Epithelial cell of proximal tubule (primary cell): ENCODE measurements at places on chromosomes 4 and X. TPM values are rescaled to one million over a fixed set of nuclear protein-coding genes. Genes with fewer than 3 reads are reported as not detected.

DNA sequence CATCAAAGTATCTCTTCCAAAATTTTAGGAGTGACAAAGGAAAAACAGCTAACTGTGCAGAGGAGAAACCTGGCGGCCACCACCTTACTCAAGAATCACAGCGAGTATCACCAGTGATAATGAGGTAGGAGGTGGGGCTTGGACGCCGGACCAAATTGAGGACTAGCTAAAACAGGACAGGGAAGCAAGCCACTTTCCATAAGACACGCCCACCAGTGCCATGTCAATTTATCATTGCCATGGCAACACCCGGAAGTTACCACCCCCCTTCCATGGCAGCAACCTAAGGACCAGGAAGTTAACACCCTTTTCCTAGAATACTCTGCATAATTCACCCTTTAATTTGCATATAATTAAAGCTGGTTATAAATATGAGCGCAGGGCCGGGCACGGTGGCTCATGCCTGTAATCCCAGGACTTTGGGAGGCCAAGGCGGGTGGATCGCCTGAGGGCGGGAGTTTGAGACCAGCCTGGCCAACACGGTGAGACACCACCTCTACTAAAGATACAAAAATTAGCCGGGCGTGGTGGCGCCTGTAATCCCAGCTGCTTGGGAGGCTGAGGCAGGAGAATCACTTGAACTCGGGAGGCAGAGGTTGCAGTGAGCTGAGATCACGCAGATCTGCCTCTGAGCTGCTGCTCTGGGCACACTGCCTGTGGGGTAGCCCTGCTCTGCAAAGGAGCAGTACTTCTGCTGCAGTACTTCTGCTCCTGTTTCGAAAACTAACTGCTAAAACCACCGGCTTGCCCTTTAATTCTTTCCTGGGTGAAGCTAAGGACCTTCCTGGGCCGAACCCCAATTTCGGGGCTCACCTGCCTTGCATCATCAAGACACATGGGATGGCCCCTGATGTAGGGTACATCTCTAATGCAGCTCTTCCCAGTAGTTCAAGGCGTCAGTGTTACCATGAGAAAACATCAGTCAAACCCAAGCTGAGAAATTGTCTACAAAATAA, 116.7 kb downstream of the HMX1 start:
- no peak for DNase-seq

DNA sequence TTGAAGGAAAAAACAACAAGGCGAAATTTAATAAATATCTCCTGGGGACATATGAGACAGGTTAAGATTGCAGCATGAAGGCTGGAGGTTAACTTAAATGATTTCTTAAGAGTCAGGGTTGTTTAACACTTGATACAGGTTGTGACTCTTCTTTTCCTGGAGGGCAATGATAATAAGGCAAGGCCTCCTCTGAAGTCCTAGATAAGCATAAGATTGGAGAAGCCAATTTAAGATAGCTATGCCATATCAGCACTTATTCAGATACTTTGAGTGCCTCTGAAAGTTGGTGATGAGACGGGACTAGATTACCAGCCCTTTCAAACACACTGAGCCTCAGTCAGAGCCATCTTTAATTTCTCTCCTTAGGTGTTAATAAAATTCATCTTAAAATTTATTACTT, 350.8 kb downstream of the FBXO8 start:
- no peak for DNase-seq

DNA sequence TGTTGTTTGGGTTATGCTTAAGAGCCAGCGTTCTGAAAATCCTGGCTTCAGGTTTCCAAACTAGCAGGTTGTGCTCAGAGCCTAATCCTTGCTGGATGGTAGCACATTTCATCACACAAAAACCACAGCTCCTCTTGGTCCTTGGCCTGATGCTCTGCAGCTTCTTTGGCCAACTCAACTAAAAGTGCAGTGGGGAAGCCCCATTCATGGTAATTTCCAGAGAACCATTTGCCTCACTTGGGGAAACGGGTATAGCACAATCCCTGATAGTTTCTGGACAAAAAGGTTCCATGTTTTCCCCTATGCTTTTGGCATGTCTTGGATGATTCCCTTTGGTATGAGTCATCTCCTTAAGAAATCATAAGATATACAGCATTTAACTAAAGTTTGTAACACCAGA, 78.7 kb downstream of the SYNPO2 start:
- DNase-seq = no peak

- DNase-seq = no peak
Observed at GRCh38 chr4:48944756-48945241, 38.2 kb upstream of the OCIAD2 start.

DNA sequence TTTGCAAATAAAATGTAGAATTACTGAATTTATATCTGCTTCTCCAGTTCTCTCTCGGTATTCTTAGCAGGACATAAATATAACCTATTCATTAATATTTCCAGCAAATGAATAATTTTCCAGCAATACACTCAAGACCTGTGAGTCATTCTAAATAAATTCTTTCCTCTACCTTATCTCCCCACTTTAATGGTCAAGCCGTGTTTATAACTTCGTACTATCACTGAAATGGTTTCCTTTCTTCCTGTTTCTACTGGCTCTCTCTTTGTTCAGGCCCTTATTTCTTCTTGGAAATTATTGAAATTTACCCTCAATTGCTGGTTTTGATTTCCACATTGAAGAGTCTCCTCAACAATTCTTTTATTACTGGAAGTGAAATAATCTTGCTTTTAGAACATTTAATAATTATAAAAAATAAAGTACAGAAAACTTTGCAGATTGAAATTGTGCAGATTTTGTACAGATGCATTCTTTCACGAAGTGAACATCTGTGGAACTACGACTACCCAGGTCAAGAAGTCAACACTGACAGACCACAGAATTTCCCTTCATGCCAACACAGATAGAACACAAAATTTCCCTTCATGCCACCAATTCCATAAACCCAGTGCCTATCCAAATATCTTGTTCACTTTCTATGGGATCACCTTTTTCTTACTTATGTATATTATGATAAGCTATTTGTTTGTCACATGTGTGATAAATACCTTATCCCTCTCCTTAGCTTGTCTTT, 205.7 kb downstream of the FAT4 start:
- no peak for DNase-seq

Gene XAGE2
- total RNA-seq = not detected in 2 replicates

Gene GPAT3
- total RNA-seq = 26.4 and 45.9 TPM in 2 replicates

Gene POLN
- total RNA-seq = 0.29 and 0.94 TPM in 2 replicates

Gene MBTPS2
- 5.0 and 5.9 TPM in 2 replicates for total RNA-seq

Gene SPACA5B
- not detected in 2 replicates for total RNA-seq

Gene SNCA
- total RNA-seq = 2.4 and 6.6 TPM in 2 replicates

Gene SFRP2
- total RNA-seq = not detected in 2 replicates
